ENCODE measurements at places on chromosomes 2 and 18.

- DNase-seq: no peak
Measured at GRCh38 chr18:50388988-50389387, 14.1 kb downstream of the SKA1 start.

DNA sequence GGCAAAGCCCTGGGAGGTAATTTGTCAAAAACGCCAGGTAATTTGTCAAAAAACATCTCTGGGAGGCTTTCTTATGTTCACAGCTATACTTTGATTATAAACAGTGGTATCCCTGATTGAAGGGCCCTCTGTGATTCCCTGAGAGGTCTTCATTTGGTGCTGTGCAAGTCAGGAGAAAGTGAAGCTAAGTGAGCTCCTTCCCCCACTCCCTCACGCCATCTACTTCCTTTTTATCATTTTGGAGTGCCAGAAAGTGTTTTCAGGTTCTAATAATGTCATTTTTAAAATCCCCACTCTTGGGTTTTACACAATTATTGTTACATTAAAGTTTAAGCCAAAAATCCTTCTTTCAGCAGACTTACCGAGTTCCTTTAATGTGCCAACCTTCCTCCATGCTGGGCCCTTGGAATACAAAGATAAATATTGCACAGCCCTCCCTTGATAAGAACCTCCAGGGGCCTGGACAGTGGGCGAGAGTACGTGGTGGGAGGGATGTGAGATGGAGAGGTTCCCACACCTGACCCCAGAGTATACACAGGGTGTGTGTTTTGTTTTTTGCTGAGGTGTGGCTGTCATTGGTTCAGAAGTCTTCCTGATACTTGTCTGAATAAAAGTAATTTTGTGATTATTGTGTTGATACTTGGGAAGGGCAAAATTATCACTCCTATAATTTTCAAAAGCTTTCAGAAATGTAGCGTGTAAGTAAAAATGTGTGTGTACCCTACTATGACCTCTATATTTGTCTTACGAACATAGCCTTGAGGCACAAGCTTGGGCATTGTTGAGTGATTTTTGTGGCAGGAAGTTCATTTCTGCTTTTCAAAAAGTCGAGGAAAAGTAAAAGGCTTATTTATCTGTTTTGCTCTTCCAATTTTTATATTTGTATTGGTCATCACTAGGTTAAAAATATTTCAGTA, 8.2 kb downstream of the MAPRE2 start:
- no peak for DNase-seq

GRCh38 chr2:60482222-60482621, 71.2 kb downstream of the BCL11A start:
- DNase-seq: no peak

- no peak for DNase-seq
Measured at GRCh38 chr2:241545523-241546473, 12.7 kb upstream of the BOK start.

GRCh38 chr2:222288590-222289277, 10.1 kb downstream of the PAX3 start:
- no peak for DNase-seq

GRCh38 chr2:85743304-85743978, 10.3 kb upstream of the ATOH8 start:
- no peak for DNase-seq

DNA sequence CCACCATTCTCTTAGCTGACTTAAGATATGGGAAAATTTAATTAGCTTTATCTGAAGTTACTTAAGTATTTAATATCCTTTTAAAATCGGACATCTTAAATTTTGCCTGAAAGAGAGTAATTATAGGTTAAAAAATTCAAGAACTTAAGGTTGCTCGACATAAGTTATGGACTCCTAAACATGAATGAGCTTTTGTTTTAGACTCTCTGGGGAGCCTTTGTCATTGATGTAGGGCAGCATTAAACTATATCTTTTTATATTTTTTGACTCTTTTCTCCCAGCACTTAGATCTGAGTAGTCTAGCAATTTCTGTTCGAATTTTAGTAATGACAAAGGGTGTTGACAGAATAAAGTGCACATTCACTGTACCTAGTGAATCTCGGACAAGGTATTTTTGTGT, 4.7 kb downstream of the PHLPP1 start:
- no peak for DNase-seq

- no peak for DNase-seq
Measured at GRCh38 chr2:233430081-233430480, 75.8 kb downstream of the DGKD start.

DNA sequence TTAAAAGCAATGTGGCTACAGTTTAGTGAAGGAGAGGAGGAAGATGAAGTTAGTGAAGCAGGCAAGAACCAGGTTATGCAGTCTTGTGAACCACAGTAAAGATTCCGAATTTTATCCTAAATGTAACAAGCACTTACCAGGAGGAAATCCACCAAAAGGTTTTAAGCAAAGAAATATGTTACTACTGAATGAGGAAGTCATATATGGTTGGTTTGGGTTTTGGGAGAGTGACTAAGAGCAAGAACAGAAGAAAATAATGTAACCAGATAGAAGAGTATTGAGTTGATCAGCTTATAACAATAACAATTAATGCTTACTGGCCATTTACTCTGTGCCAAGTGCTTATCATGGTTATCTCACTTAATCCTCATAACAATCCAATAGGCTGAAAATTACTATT, 1.9 kb downstream of the USP37 start:
- no peak for DNase-seq

- no peak for DNase-seq
Measured at GRCh38 chr2:30336978-30337841, 105.9 kb downstream of the LBH start.

GRCh38 chr2:30239986-30240752, 8.8 kb downstream of the LBH start:
- DNase-seq: no peak

GRCh38 chr18:59990121-59990823, 90.5 kb downstream of the PMAIP1 start:
- DNase-seq: no peak

- DNase-seq: peak; percentile 95
Measured at GRCh38 chr2:11753452-11753885, 7.0 kb downstream of the LPIN1 start.

GRCh38 chr2:69054431-69054830, 41.5 kb downstream of the ANTXR1 start:
- DNase-seq: no peak

- DNase-seq: no peak
Measured at GRCh38 chr2:51998890-51999289, 967.0 kb upstream of the NRXN1 start.

GRCh38 chr2:48059975-48060374, 153.7 kb upstream of the FBXO11 start:
- DNase-seq: no peak

- DNase-seq: no peak
Measured at GRCh38 chr2:161625314-161625919, 1.2 kb downstream of the SLC4A10 start.

- no peak for DNase-seq
Measured at GRCh38 chr2:159084384-159085370, 116.2 kb downstream of the TANC1 start.

DNA sequence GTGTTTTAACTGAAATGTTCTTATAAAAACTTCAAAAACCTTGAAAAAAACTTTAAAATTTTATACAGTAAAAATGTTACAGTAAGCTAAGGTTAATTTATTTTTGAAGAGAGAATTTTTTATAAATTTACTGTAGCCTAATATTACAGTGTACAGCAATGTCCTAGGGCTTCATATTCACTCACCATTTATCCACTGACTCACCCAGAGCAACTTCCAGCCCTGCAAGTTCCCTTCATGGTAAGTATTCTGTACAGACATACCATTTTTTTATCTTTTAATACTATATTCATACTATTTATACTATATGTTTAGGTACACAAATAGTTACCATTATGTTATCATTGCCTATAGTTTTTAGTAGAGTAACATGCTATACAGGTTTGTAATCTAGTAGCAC, 396.7 kb upstream of the MMADHC start:
- DNase-seq: no peak

GRCh38 chr2:236070236-236070635, 98.0 kb downstream of the GBX2 start:
- DNase-seq: no peak

DNA sequence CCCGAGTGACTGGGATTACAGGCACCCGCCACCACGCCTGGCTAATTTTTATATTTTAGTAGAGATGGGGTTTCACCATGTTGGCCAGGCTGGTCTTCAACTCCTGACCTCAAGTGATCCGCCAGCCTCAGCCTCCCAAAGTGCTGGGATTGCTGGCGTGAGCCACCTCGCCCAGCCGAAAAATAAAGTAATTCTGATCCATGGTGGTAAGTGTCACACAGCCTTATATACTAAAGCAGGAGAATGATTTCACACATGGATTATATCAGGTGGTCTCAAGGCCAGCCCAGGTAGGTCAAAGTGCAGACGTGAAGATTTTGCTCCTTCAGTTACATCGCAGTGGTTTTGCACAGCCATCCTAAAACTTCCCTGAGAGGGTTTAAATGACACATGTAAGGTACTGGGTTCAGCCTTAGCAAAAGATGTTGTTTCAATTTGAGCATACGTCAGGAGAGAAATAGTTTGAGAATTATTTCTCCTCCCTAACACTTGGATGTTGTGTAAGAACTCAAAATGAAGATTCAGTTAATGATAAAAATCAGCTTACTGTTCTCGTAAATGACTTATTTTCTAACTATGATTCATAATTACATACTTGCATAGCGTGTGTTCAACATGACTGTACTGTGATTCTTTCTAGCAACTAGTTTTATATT, 93.0 kb upstream of the SLC39A10 start:
- no peak for DNase-seq

DNA sequence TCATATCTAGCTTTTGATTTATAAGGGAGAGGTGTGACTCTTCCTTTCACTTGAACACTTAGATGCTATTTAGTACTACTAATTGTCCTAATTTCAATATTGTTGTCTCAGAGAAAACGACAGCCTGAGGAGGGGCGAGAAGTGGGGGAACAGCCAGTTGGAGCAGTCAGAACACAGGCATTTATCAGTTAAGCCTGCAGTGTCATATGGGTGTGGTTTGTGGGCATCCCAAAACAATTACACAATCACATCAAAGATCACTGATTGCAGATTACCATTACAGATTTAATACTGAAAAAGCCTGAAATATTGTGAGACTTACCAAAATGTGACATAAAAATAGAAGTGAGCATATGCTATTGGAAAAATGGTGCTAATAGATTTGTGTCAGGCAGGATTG, 15.8 kb downstream of the TMEM131 start:
- DNase-seq: no peak

- no peak for DNase-seq
Measured at GRCh38 chr2:54122939-54123338, 7.5 kb downstream of the ACYP2 start.

DNA sequence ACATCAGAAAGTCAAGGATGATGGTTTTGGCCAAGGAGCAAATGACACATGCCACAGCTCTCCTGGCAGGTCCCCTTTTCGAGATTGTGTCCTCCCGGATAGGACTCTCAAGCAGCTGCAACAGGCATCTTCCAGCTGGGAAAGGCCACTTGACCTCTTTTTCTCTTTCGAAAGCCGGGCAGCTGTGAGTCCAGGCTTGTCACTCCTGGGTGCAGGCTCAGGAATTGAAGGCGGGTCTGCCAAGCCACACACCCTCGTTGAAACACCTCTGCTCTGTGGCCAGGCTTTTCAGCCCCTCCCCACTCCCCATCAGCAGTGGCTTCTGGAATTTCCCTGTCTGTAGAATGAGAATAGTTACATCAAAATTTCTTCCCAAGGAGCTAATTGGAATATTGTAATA, 98.0 kb downstream of the CCDC138 start:
- DNase-seq: no peak

DNA sequence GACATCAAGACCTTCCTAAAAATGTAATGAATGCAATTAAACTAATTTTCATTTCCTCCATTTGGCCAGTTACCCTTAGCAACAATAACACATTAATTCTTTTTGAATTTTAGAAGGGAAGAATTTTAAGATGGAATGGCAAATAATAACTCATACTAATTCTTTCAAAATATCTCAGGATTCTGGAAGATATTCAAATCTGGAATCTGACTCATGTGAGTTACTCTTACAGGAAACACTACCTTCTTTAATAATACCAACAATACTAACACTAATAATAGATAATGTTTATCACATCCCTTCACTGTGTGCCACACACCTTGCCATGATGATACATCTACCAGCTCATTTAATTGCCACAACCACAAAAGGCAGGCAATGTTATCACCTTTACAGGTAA, 46.4 kb downstream of the ZNF521 start:
- no peak for DNase-seq

GRCh38 chr2:18456026-18456425, 104.4 kb downstream of the RDH14 start:
- no peak for DNase-seq

- no peak for DNase-seq
Measured at GRCh38 chr2:119225926-119226325, 2.3 kb downstream of the STEAP3 start.

DNA sequence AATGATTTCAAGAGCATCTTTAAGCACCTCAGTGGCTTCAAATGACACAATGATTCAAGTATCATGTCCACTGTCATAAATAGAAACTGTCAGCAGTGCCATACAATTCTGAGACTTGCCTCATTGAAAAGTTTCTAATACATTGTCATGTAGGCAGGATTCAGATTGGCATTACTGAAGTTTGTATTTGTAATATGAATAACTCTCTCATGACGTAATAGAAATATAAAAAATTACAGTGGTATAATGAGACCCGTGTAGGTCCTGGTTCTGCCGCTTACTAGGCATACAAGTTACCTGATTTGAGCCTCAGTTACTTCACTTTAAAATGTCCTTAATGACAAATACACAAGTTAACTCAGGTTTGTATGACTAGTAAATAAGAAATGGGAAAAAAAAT, 1536.2 kb upstream of the NXPH2 start:
- no peak for DNase-seq

DNA sequence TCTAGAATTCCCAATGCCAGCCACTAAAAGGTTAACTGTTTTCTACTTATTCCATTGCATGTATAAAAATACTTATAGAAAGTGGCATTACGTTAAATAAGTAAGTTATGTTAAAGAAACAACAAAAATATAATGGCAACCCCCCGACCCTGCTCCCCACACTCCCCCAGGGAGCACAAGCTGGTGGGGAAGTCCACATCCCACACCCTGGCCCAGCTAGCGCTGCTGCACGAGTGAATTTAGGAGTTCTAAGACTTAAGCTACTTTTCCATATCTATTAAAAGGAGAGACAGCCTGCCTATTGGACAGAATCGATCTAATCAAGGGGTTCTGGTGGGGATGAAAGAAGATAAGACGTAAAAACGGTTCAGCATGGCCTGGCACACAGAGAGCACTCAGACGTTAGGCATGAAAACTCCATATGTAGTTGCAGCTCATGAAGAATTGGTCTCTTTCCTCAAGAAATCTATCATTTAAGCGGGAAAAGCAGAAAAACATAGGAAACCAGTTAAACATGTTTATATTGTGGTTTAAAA, 16.6 kb downstream of the HJURP start:
- no peak for DNase-seq

GRCh38 chr2:84631985-84632384, 115.7 kb downstream of the DNAH6 start:
- no peak for DNase-seq

- DNase-seq: no peak
Measured at GRCh38 chr2:11534746-11535484, 1.1 kb downstream of the GREB1 start.

GRCh38 chr2:121570667-121571055, 40.0 kb downstream of the RNU4ATAC start:
- no peak for DNase-seq

GRCh38 chr18:13447621-13448334, 229.2 kb downstream of the LDLRAD4 start:
- DNase-seq: no peak

Data from NCI-H2081 treated with DMSO at 0.1 percent for 48 hours (cell line).